ENCODE measurements at places on chromosomes 11 and 22.

DNA sequence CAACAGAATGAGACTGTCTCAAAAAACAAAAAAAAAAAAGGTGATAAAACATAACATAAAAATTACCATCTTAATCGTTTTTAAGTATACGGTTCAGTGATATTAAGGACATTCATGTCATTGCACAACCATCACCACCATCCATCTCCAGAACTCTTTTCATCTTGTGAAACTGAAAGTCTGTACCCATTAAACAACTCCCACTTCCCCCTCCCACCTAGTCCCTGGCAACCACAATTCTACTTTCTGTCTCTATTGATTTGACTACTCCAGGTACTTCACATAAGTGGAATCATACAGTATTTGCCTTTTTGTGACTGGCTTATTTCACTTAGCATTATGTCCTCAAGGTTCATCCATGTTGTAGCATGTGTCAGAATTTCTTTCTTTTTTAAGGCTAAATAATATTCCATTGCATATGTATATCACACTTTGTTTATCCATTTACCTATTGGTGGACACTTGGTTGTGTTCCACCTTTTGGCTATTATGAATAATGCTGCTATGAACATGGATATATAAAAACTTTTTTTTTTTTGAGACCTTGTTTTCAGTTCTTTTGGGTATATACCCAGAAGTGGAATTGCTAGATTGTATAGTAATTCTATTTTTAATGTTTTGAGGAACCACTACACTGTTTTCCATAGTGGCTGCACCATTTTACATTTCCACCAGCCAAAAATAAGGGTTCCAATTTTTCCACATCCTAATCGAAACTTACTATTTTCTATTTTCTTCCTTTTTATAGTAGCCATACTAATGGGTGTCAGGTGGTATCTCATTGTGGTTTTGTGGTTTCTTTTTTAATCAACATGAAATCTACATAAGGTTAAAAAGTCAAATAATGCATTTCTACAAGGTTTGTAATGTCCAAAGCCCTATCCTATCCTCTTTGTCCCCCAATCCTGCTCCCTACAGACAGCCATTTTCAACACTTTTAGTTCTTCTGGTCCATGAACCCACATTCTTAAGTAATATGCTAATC is 23.4 kb upstream of the PIK3C2A start:
- DNase-seq = no peak

DNA sequence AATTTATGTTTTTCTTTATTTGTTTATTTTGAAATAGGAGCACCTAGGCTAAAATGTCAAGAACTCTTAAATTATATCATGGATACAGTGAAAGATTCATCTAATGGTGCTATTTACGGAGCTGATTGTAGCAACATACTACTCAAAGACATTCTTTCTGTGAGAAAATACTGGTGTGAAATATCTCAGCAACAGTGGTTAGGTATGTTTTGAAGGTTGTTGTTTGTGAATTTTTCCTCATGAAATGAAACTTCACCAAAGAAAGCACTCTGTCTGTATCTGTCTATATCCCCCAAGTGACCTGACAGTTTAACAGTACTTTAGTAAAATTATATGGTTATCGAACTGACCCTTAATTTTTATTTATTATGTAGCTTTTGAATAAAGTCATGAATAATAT is 12.8 kb downstream of the ATM start:
- DNase-seq = no peak

DNA sequence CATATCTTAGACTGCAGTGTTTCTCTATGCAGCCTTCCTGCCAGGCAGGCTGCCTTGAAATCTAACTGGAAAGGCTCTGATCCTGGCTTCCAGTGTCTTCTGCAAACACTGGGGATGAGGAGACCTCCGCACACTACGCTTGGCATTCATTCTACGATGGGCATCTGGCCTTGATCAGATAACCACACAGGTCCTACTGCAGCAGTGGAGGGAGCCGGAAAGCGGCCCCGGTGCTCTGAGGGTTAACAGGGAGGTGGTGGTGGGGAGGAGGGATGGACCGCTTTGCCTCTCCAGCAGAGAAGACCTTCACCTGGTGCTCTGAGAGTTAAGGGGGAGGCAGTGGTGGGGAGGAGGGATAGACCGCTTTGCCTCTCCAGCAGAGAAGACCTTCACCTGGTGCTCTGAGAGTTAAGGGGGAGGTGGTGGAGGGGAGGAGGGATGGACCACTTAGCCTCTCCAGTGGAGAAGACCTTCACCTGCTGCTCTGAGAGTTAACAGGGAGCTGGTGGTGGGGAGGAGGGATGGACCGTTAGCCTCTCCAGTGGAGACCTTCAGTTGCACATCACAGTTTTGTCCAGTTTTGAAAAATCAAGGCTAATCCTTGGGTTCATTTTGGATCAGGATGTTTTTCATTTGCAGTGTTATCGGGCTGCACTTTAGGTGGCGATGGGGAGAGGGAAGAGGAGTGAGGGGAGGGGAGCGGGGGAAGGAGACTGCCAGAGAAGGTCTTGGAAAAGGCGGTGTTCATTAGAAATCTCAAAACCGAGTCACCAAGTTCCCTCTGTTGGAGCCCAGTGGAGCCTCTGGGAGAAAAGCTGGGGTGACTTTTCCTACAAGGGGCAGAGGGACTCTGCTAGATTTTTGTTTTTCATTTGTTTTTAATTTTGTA is 5.6 kb downstream of the GAL start:
- DNase-seq = no peak

- no peak for DNase-seq
Observed at GRCh38 chr11:131533149-131533548, 162.7 kb downstream of the NTM start.

DNA sequence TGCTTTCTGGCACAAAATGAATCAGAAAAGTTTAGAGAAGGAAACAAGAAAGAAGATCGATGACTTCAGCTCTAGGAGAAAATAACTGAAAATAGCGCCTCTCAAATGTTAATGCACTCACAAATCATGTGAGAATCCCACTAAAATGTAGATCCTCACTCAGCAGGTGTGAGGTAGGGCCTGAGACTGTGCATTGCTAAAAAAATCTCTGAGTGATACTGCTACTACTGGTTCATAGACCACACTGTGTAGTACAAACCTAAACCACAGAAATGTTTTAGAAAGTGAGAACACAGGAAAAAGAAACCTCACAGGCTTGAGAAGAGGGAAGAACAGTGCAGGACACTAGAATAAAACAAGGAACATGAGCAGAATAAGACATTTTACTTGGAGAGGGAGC is 2.0 kb downstream of the OR8D4 start:
- DNase-seq = no peak

- no peak for DNase-seq
Observed at GRCh38 chr22:42691440-42691839, 29.2 kb downstream of the A4GALT start.

GRCh38 chr11:94795476-94796189 is 27.5 kb downstream of the AMOTL1 start:
- no peak for DNase-seq

- DNase-seq = no peak
Observed at GRCh38 chr22:23177197-23177596, 3.1 kb upstream of the BCR start.

GRCh38 chr22:48080316-48081165 is 1318.1 kb downstream of the TBC1D22A start:
- DNase-seq = no peak

DNA sequence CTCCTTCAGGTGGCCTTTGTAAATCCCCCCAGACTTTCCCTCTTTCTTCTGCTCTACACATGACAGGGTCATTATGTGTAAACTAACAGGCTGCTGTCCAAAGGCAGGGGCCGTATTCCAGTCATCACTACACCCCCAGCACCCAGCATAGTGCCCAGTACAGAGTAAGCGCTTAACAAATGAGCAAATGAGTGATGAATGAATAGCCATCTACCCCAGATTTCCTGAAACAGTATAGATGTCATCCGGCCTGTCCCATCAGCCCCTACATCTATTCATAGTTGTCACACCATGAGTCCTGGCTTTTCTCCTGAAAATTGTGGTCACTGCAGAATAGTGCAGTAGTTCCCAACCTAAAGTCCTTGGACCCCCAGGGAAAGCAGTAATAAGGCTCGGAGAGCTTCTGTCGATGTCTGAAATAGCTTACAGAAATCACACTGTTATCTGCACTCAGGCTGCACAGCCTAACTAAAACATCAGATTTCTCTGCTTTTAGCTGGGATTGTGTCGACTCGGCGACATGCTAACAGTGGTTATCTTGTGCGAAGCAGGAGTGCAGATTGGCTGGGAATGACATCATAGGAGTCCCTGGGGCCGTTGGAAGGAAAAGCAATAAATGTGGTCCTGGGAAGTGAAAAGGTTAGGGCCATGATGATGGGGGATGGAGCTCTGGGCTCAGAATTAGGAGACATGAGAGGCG is 143.8 kb upstream of the NECTIN1 start:
- no peak for DNase-seq

DNA sequence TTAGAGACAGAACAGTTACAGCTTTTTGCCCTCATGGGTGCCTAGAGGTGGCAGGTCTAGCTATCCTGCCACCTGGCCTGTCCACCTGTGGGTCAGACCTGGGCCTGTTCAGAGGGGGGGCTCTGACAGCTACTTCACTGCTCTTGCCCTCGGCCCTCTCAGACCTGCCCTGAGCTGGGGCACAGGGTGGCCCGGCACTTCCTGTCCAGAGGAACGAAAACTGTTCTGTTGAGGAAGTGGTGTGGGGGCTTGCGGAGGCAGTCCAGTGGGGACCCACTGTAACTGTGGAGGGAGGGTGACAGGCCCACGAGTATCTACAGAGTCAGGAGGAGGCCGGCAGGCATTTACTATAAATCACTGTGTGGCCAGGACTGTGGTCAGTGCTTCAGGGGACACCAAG is 16.2 kb downstream of the TESMIN start:
- DNase-seq = no peak

DNA sequence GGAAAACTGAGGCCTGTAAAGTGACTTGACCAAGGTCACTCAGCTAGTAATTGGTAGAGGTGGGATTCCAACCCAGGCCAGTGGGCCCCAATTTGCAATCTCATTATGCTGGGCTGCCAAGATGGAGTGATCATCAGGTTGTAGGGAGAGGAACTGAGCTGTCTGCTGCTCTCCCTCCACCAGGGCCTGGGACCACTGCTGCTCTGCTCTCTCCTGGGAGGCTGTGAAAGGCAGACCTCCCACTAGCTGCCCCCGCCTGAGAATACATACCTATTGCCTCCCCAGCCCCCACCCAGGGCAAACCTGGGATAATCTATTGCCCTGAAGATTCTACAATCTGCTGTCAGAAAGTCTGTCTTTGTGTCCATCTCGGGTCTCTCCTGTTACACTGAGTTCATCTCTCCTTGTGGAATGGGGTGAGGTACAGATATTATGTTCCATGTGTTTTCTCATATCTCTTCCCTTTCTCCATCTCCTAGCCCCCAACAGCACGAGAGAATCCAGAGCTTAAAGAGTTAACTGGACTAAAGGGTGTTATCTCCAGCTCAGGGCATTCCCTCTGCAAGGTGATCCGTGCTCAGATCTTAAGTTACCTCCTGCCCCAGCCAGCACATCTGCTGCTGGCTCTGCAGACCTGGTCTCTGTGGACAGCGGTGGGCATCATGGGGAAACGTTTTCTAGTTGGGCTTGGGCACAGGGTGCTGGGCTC is 5.6 kb downstream of the NECTIN1 start:
- no peak for DNase-seq

GRCh38 chr11:129694966-129695365 is 120.7 kb upstream of the TMEM45B start:
- no peak for DNase-seq

GRCh38 chr11:115159207-115159606 is 345.0 kb downstream of the CADM1 start:
- DNase-seq = no peak

DNA sequence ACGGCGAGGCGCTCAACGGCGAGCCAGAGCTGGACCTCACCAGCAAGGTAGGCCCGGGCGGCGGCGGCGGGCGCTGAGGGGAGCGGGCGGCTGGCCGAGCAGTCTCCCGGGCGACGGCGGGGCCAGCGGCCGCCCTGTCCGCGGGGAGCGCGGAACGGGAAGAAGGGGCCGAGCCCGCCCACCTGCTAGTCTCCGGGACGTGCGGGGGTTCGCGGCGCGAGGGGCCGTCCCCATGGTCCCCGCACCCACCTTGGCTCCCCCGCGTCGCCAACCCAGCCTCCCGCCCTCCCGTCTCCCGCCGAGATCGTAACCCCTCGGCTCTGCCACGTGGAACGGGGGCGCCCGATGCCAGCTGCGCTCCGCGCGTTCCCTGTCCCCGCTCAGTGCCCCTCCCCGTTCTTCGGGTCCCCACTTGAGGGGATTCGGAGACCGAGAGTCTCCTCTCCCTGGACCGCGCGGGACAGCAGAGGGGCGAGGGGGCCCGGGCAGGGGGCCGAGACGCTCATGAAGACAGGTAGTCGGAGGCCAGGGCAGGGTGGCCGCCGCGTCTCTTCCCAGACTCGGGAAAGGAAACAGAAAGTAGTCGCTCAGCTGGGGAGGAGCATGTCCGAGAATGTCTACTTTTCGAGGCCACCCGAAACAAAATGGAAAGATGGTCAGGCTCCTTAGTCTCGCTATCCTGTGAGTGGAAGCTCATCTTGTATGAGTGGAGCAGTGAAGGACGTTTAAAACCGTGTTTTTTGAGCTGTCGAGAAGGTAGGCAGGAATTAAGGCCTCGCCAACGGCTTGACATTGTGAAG is 557 bp downstream of the GTPBP1 start:
- no peak for DNase-seq

- DNase-seq = no peak
Observed at GRCh38 chr11:72869831-72870230, 55.6 kb downstream of the ATG16L2 start.

GRCh38 chr11:117597071-117597470 is 199.9 kb downstream of the DSCAML1 start:
- no peak for DNase-seq

GRCh38 chr22:46881373-46882118 is 119.1 kb downstream of the TBC1D22A start:
- DNase-seq = no peak

DNA sequence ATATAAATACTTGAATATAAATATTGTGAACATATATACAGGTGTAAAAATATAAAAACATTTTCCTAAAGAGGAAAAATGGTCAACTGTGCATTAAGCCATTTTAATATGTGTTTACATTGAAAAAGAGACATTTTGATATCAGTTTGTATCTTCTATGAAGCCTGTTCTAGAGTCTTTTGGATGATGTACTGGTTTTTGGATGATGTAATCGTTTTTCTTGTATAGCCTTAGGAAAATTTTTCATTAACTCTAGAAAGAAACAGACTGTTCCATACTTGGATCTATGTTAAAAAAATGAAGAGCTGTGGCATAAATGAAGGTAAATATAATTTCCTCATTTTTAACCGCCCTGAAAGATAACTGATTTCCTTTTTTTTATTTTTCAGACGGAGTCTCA is 39.6 kb upstream of the RDX start:
- no peak for DNase-seq

Data from T-helper 1 cell (primary cell).